Upper lobe of right lung (tissue), 1 donor: ENCODE measurements at places on chromosomes 11 and 22. TPM values are rescaled to one million over a fixed set of nuclear protein-coding genes. Genes with fewer than 3 reads are reported as not detected.

FDXACB1 gene
- total RNA-seq, result 1.9 TPM

GAL3ST1 gene
- 2.5 TPM for total RNA-seq

MAP6 gene
- 5.8 TPM for total RNA-seq

DNA sequence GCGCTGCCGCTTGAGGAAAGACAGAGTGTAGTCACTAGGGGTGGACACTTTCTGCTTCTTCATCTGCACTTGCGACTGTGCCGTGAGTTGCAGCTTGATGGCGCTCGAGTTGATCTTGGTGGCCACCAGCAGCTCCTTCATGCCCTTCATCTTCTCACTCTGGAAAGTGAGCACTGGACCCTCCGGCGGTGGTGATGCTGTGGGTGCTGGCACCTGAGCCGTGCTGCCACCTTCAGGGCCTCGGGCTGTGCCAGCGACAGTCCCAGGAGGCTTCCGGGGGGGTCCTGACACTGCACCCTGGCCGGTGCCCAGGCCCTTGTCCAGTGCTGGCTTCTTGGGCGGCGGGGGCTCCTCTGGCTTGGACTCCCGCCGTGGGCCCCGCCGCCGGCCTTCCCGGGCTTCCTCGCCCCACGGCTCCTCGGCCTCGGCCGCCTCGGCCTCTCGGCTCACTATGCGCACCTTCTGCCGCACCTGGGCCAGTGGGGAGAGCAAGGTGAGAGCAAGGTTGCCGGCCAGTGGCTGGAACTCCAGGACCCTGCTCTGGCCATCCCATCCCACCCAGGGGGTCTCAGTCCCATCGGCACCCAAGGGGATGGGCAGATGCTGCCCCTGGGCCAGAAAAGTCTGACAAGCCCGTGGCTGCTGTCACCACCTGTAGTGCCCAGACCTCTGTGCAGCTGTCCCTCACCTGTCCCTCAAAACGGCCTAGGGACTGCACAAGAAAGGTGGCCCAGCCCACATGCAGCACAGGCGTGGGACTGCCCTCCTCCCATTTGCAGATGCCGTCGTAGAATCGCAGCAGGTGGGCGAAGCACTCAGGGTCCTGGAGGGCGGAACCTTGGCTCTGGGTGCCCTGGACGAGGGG is 1.6 kb upstream of the MAP4K2 start:
- no peak for DNase-seq

- no peak for DNase-seq
Observed at GRCh38 chr11:86990031-86990430, 34.8 kb upstream of the FZD4 start.

DNA sequence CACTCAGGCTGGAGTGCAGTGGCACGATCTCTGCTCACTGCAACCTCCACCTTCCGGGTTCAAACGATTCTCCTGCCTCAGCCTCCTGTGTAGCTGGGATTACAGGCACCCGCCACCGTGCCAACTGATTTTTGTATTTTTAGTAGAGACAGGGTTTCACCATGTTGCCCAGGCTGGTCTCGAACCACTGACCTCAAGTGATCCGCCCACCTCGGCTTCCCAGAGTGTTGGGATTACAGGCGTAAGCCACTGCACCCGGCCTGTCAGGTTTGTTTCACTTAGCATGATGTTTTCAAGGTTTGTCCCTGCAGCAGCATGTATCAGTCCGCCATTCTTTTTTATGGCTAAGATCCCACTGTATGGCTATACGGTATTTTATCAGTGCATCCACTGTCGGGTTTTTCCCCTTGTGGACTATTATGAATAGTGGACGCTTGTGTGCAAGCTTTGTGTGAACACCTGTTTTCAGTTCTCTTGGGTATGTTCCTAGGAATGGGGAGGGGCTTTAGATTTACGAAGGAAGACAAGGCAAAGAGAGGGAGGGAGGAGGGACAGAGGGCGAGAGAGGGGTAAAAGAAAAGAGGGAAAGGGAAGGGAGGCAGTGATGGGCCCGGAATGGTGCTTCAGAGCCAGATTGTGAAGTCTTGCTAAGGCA is 13.9 kb upstream of the CDC42EP2 start:
- no peak for DNase-seq
